Tibial nerve (tissue), 4 donors: ENCODE measurements at places on chromosomes 1 and 21. TPM values are rescaled to one million over a fixed set of nuclear protein-coding genes. Genes with fewer than 3 reads are reported as not detected.

SYT14 gene
- total RNA-seq, result 1.9 TPM

NBPF10 gene
- 1.0 TPM for total RNA-seq

MAP3K21 gene
- total RNA-seq, result 3.3 TPM

DNA sequence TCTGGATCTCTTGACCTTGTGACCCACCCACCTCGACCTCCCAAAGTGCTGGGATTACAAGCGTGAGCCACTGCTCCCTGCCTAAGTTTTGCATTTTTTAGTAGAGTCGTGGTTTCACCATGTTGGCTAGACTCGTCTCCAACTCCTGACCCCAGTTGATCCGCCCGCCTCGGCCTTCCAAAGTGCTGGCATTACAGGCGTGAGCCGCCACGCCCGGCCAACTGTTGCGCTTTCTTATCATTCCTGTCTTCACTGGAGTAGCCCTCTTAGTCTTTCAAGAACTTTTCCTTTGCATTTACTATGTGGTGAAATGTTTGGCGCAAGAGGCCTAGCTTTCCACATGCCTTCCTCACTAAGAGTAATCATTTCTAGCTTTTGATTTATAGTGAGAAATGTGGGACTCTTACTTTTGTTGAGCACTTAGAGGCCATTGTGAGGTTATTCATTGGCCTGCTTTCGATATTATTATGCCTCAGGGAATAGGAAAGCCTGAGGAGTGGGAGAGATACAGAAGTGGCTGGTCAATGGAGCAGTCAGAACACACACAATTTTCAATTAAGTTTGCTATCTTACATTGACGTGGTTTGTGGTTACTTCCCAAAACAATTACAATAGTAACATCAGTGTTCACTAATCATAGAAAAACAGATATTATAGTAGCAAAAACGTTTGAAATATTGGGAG is 111.0 kb downstream of the ZMYM4 start:
- DNase-seq, result no peak

DNA sequence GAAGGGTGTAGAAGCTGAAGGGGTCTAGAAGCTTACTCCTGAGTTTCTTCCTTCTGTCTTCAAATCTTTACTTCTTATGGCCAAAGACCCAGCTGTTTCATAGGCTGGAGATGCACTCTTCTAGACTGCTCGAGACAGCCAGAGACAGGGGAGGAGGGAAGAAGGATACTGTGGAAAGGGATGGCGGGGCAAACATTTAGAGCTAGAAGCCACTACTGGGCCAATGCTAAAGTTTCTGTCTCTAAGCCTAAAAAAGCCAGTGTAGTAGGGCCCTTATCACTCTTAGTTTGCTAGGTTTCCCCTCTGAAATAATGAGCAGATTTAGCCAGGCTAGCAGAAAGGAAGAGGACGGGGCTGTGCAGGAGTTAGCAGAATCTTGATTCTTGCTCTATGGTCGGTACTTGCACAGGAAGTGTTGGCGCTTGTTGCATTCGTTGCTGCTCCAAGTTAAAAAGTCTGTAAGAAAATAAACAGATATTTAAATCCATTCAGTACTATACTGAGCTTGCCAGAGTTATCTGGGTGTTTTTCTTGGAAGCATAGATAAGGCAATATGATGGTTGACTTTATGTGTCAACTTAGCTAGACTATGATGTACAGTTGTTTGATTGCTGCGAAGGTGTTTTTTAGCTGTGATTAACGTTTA is 16.9 kb downstream of the REG4 start:
- DNase-seq, result no peak
